ENCODE measurements at places on chromosomes 12 and 14. TPM values are rescaled to one million over a fixed set of nuclear protein-coding genes. Genes with fewer than 3 reads are reported as not detected.

GRCh38 chr12:106226884-106227640 lies 20.8 kb downstream of the CKAP4 start:
- DNase-seq: peak; percentile 87
- no peaks in the 10 kb centered on the region for H3K27me3 ChIP-seq
- H3K4me3 ChIP-seq: no peak overlapping the region
- H3K36me3 ChIP-seq: no peaks in the 10 kb centered on the region

DNA sequence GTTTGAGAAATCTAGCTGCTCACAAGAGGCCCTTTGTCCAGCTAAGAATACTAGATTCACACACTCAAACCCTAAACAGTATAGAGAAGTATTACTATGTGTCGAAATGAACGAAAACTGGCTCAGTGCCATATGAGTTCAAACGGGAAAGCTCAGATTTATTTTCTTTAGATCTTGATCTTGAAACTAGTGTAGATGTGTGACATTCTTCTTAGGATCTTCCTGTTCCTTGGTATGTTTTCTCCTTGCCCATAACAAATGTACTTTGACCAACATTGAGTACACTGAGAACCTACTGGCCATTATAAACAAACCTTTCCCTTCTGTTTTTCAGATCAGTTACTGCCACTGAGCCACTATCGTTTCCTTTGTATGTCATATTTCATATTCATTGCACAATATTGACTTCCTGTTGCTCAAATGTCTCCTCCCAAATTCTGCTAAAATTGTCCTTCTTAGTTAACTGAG lies 21.3 kb downstream of the MYBPC1 start:
- DNase-seq: peak; percentile 22
- no peak overlapping the region for H3K4me3 ChIP-seq
- H3K27me3 ChIP-seq: peaks cover 28% of the 10 kb centered on the region
- no peaks in the 10 kb centered on the region for H3K36me3 ChIP-seq

GRCh38 chr12:14962153-14962539 lies 745 bp upstream of the ARHGDIB start:
- no peaks in the 10 kb centered on the region for H3K27me3 ChIP-seq
- no peaks in the 10 kb centered on the region for H3K36me3 ChIP-seq
- no peak for DNase-seq
- H3K4me1 ChIP-seq: peaks cover 17% of the 10 kb centered on the region
- H3K4me3 ChIP-seq: no peak overlapping the region
- peak overlapping the region; percentile 87 for H3K27ac ChIP-seq

GRCh38 chr12:24356240-24356804 lies 406.9 kb upstream of the SOX5 start:
- no peak overlapping the region for H3K27ac ChIP-seq
- no peaks in the 10 kb centered on the region for H3K36me3 ChIP-seq
- DNase-seq: no peak
- no peak overlapping the region for H3K4me3 ChIP-seq
- H3K4me1 ChIP-seq: no peaks in the 10 kb centered on the region
- H3K27me3 ChIP-seq: no peaks in the 10 kb centered on the region

Gene GLT8D2
- 1.6 TPM for total RNA-seq

DNA sequence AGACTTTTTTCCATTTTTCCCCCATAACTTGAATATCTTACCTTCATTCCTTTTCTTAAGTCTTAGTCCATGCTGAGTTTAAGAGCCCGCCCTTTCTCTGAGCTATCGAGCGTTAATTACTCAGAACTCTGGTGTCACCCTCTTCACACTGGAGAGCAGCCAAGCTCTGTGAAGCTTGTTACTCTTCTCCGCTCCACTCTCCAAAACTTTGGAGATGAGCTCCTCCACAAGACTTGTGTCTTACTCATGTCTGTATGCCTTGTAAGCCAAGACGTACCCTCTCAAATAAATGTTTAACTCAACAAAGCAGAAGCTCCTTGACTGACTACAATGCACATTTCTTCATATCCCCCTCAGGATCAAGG lies 54.7 kb downstream of the DICER1 start:
- no peaks in the 10 kb centered on the region for H3K4me1 ChIP-seq
- H3K4me3 ChIP-seq: no peak overlapping the region
- no peaks in the 10 kb centered on the region for H3K27me3 ChIP-seq
- H3K27ac ChIP-seq: no peak overlapping the region
- H3K36me3 ChIP-seq: peaks cover 32% of the 10 kb centered on the region

DNA sequence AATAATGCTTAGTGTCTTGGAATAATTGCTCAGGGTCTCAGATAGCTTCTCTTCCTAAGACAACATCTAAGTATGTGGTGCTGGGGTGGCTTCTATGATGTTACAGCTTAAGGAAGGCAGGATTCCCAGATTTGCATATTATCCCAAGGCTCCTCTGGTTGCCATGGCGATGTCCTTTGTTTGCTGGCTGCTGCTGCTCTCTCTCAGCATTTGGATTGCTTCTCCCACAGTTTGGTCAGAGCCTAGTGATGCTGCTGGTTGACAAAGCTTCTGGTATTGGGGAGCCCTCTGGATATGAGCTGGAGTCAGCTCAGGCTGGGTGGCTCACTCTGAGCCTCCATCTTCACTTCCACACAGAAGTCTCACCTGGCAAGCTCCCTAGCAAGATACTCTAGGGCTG lies 56.4 kb upstream of the FBXO33 start:
- no peaks in the 10 kb centered on the region for H3K4me1 ChIP-seq
- no peak overlapping the region for H3K27ac ChIP-seq
- no peaks in the 10 kb centered on the region for H3K27me3 ChIP-seq

DNA sequence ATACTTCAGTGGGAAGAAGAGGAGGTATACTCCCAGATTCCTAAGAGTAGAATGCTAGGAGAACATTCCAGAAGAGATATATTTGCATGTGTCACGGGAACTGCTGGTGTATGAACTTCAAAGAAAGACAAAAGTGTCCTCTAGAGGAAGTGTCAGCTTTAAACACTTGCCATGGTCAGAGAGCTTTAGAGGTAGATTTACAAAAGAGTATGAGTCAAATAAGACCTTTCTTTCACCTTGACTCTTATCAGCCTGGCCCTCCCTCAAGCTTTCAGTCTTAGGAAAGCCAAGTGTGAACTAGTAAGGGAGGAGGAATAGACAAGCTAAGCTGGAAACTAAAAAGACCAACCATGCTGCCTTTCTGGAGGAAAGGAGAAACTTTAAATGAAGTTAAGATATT lies 34.7 kb downstream of the COX8C start:
- no peaks in the 10 kb centered on the region for H3K4me1 ChIP-seq
- no peaks in the 10 kb centered on the region for H3K36me3 ChIP-seq
- H3K4me3 ChIP-seq: no peak overlapping the region
- DNase-seq: no peak

DNA sequence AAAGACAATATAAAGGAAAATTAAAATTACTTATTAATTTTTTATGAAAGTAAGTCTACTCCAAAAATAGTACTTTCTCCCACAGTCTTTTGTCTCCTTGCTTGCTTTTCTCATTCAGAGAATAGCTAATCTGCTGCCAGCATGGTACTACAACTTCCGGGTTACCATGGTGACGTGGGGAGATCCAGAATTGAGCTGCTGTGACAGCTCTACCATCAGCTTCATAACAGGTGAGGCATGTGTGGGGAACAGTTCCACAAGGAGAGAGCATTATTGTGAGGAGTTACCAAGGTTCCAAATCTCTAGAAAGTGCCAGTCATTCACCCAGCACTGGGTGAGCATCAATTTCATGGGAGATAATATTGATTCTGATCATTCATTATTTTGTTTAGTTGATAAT lies 197.8 kb downstream of the PTPRO start:
- no peak overlapping the region for H3K27ac ChIP-seq
- H3K4me1 ChIP-seq: no peaks in the 10 kb centered on the region
- peaks cover 8% of the 10 kb centered on the region for H3K27me3 ChIP-seq
- no peaks in the 10 kb centered on the region for H3K36me3 ChIP-seq
- no peak overlapping the region for H3K4me3 ChIP-seq
- no peak for DNase-seq

- H3K4me3 ChIP-seq: no peak overlapping the region
- H3K27ac ChIP-seq: no peak overlapping the region
- no peaks in the 10 kb centered on the region for H3K36me3 ChIP-seq
- no peaks in the 10 kb centered on the region for H3K4me1 ChIP-seq
- peak; percentile 6 for DNase-seq
- no peaks in the 10 kb centered on the region for H3K27me3 ChIP-seq
Measured at GRCh38 chr12:3683670-3684069, 69.2 kb downstream of the CRACR2A start.

DNA sequence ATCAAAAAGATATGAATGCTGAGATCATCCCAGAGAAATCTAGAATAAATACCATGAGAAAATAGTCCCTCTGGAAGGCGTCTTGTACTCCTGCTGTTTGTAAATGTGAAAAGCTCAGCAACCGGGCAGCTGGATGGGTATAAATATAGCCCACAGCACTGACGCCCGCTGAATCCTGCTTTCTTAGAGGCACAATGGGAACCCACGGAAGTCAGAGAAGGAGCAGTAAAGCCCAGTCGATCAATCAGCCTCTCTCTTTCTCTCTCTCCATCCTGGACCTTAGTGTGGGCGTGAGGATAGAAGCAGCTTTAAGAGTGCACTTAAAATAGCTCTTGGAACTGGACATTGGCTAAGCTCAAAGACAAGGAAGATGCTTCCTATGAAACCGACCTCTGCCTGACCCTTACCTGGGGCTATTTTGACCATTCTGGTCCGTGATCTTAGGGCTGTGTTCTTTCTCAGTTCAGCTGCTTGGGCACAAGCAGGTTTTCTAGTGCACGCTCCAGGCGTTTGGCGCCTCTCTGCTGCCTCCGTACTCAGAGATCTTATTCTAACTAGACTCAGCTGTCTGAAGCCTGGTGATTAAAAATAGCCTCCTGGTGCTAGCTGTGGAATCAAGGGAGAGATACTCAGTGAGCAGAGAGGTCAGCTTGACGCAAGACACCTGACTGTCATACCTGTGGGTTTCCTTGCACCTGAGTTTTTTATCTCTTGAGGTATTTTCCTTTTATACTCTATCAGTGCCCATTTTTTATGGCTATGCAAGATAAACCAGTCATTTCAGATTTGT lies 144.6 kb downstream of the ETV6 start:
- no peaks in the 10 kb centered on the region for H3K27me3 ChIP-seq
- H3K4me3 ChIP-seq: no peak overlapping the region
- no peak for DNase-seq
- no peaks in the 10 kb centered on the region for H3K36me3 ChIP-seq
- H3K27ac ChIP-seq: no peak overlapping the region
- H3K4me1 ChIP-seq: peaks cover 34% of the 10 kb centered on the region

DNA sequence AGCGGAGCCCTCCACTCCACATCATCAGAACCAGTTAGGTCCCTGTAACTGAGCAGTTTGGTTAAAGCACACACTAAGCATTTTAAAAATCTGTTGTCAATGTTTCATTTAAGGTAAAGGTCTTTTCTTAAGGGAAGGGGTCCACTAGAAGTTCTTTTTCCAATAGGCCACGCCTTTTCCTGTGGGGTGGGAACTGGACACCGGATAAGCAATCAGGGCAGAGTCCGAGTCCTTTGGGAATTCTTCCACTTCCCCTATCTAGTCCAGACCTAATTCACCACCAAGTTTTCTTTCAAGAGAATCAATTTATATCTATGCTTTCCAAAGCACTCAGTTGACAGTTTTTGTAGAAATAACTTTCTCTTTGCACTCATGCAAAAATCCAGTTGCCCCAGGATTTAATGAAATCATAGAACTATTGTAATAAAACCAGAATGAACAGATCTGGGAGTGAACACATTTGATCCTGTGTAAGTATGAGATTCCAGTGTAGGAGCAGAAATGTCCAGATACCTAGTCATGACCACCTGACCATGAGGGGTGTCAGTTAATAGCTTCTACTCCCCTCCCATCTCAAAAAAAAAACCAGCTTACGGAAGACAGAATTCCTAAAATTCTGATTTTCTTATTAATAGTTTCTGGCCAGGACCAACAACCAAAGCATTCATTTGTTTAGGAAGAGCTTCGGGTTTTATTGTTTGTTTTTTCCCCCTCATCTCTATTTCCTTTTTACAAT lies 11.7 kb downstream of the VPS37B start:
- H3K4me1 ChIP-seq: peaks cover 52% of the 10 kb centered on the region
- no peak overlapping the region for H3K4me3 ChIP-seq
- no peaks in the 10 kb centered on the region for H3K27me3 ChIP-seq
- H3K27ac ChIP-seq: 0 out of 2 replicates have a peak overlapping the region, but pooled peaks have one; percentile 1
- H3K36me3 ChIP-seq: peaks cover 17% of the 10 kb centered on the region

- no peaks in the 10 kb centered on the region for H3K27me3 ChIP-seq
- DNase-seq: no peak
- H3K36me3 ChIP-seq: no peaks in the 10 kb centered on the region
- 0 out of 2 replicates have a peak, but pooled peaks cover 3% of the 10 kb centered on the region for H3K4me1 ChIP-seq
- no peak overlapping the region for H3K4me3 ChIP-seq
Measured at GRCh38 chr12:14828892-14829291, 14.4 kb downstream of the ART4 start.

Gene SMAGP
- 62.5 TPM for total RNA-seq

Gene SLCO1C1
- total RNA-seq: not detected

Gene XPOT
- total RNA-seq: 53.0 TPM

- H3K4me3 ChIP-seq: peak overlapping the region; percentile 63
- no peaks in the 10 kb centered on the region for H3K36me3 ChIP-seq
- no peaks in the 10 kb centered on the region for H3K27me3 ChIP-seq
- H3K27ac ChIP-seq: no peak overlapping the region
- DNase-seq: no peak
Measured at GRCh38 chr14:105165761-105166485, 2.7 kb downstream of the JAG2 start.

GRCh38 chr12:80504389-80505163 lies 60.5 kb downstream of the PTPRQ start:
- H3K27me3 ChIP-seq: no peaks in the 10 kb centered on the region
- peaks cover 8% of the 10 kb centered on the region for H3K4me1 ChIP-seq
- no peaks in the 10 kb centered on the region for H3K36me3 ChIP-seq

- no peak for DNase-seq
- H3K27me3 ChIP-seq: no peaks in the 10 kb centered on the region
- no peaks in the 10 kb centered on the region for H3K4me1 ChIP-seq
- no peak overlapping the region for H3K4me3 ChIP-seq
- no peak overlapping the region for H3K27ac ChIP-seq
- H3K36me3 ChIP-seq: no peaks in the 10 kb centered on the region
Measured at GRCh38 chr14:32728976-32729375, 209.7 kb upstream of the NPAS3 start.

- 0 out of 2 replicates have a peak, but pooled peaks cover 4% of the 10 kb centered on the region for H3K27me3 ChIP-seq
- H3K4me1 ChIP-seq: no peaks in the 10 kb centered on the region
Measured at GRCh38 chr12:48739618-48740269, 23.2 kb upstream of the CCNT1 start.
